ENCODE measurements at places on chromosomes 4 and X.

- no peak for DNase-seq
These were observed 45.7 kb upstream of the SLC2A9 start for GRCh38 chr4:10066670-10067651.

- no peak for DNase-seq
These were observed 90.6 kb downstream of the TLL1 start for GRCh38 chr4:165963621-165964020.

GRCh38 chr4:121551881-121552280 is 144.9 kb downstream of the ANXA5 start:
- DNase-seq, result peak; percentile 7

DNA sequence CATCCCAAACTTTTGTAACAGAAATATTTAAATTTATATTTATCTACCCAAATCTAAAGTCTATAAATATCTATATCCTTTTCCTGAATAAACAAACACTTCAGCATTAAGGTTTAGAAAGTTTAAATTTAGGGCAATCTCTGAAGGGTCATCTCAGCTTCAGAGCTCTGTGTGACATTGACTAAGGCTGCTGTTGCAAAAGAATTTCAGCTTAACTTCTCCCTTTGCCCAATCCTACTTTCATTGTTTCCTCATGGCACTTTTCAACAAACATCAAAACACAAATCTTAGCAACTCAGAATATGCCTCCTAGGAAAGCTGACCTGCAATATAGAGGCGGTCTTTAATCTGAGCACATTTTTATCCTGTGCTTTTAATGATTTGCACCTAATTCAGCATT is 79.7 kb upstream of the BANK1 start:
- DNase-seq, result no peak

GRCh38 chr4:186666252-186666651 is 57.4 kb downstream of the FAT1 start:
- DNase-seq, result peak; percentile 62

DNA sequence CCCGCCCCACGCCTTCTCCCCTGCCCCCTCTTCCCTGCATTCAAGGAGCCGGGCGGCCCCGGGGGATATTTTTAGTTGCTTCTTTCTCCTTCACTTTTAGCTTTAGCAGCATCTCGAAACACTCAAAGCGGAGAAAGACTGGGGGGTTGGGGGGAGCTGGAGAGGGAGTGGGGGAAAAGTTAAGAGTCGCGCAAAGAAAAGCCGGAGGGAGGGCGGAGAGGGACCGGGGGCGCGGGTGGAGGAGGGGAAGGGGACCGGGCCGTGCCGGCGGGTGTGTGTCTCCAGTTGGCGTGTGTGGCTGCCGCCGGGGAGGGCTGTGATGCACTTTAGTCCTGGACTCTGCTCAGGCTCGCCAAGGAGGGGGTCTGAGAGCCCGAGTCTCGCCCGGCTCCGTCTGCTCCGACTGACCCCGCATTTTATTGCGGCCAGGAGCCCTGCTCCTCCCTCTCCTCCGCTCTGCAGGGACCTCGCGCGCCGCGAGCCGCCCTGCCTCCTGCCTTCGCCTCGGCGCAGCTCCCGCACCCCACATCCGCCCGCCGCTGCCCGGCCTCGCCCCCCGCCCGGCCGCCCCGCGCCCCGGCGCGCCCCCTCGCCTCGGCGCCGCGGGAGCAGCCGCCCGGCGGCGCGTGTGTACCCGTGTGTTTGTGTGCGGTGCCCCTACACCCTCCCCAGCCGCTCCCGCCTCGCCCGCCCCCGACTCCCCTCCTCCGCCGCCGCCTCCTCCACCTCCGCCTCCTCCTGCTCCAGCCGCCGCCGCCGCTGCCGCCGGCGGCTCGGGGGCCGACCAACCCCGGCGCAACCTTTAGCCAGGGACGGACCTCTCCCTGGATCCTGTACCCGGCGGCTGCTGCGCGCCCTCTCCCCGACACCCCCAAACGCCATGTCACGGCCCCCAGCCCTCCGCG is 1.4 kb downstream of the ZNF827 start:
- no peak for DNase-seq

GRCh38 chr4:177155454-177155853 is 154.2 kb upstream of the NEIL3 start:
- no peak for DNase-seq

DNA sequence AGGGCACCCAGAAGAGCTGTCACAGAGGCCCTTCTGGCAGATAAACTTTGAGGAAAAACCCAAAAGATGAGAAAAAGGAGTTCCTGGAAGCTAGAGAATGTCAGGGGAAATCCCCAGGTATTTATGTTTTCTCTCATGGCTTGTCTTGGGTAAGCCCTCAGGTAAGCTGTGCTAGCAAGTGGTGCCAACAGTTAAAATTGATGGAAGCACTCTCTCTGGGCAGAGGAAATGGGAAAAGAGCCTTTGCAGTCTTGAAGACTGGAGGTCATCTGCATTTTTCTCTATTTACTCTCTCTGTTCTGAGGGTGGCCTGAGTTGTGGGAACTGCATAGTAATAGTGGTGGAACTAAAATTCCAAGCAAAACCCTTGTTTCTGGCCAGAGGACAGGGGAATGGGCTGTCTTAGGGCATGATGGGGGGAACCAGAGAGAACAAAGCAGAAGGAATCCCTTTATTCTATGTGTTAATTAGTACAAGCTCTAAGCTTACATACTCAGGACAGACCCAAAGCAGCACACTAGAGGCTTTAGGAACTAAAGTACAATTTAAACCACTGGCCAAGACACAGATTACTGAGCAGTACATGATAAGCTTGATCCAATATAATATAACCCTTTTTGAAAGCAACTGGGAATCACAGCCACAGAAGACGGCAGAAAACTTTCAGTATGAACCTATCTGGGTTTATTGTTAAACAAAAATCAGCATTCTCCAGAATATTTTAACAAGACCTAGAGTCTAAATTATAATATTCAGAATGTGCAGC is 53.3 kb upstream of the SLC10A4 start:
- no peak for DNase-seq

- no peak for DNase-seq
These were observed 45.4 kb downstream of the ADRA2C start for GRCh38 chr4:3811621-3812020.

- no peak for DNase-seq
These were observed 12.7 kb downstream of the TSR2 start for GRCh38 chrX:54452920-54453319.

DNA sequence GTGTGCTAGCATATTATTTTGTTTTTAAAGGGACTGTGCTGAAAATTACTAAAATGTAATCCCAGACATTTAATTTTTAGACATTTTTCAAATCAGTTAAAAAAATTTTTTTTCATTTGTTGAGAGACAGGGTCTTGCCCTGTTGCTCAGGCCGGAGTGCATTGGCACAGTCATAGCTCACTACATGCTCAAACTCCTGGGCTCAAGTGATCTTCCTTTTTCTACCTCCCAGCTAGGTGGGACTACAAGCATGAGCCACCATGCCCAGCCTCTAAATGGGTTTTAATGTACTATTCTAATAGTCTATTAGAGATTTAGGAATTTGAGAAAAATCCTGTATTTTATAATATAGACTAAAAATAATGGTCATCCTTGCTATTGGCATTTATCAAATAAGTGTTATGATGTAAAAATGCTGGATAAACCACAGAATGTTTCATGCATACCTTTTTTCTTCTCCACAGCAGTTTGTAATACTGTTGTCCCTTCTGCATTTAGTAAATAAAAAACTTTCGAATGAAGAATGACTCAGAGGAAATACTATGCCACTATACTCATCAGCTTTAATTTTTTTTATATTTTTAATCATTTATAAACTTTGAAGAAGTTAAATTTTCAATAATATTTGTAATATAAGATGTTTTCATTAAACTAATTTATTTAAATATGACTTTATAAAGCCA is 29.9 kb downstream of the CPEB2 start:
- DNase-seq, result no peak

DNA sequence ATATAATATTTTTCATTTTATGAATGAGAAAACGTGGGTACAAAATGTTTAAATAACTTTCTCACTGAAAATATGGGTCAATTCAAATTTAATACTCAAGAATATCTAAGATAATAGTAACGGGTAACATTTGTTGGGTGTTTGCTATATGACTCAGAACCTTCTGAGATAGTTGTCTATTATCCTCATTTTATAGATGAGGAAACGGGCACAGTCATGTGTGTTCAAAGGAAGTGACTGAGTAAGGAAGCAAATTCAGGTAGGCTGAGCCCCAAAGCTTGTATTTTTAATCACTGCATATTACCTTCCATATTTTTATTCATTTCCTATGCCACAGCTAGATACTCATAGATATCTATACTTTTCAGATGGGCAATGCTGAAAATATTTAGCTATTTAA is 12.2 kb upstream of the CAMK2D start:
- DNase-seq, result no peak

DNA sequence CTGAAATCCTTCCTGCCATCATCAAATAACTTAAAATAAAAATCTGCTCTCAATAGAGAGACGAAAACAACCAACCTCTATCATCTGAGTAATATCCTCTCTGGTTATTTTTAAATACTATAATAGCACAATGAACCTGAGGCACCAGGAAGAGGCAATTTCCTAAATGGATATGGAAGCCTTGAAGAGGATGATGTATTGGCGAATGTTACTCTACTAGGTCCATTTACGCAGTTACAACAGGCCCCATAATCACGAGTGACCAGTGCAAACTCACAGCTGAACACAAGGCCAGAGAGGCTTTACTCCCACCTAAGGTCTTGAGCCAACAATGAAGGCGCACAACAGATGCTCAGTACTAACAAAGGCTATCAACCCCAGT is 678.8 kb upstream of the NR3C2 start:
- no peak for DNase-seq

GRCh38 chr4:85952972-85953650 is 406.7 kb downstream of the MAPK10 start:
- DNase-seq, result no peak

- DNase-seq, result no peak
These were observed 18.4 kb upstream of the OGT start for GRCh38 chrX:71514367-71515037.

- DNase-seq, result no peak
These were observed 75.4 kb downstream of the SH3KBP1 start for GRCh38 chrX:19811807-19812604.

DNA sequence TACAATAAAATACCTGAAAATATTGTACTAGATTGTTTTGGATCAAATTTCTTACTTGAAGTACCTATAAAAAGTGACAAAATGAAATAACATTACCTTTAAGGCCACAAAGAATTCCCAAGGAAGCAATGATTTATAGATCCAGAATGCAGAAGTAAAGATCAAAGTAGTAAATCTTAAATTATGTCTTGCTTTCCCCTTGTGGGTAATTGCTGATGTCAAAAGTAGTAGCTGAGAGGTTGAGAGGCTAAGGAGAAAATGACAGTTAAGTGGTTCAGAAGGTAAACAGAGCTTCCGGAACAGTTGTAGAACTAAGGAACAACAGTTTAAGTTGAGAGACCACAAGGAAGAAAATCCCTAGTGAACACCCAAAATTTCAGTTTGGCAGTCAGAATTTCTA is 358.3 kb downstream of the GABRG1 start:
- DNase-seq, result no peak

DNA sequence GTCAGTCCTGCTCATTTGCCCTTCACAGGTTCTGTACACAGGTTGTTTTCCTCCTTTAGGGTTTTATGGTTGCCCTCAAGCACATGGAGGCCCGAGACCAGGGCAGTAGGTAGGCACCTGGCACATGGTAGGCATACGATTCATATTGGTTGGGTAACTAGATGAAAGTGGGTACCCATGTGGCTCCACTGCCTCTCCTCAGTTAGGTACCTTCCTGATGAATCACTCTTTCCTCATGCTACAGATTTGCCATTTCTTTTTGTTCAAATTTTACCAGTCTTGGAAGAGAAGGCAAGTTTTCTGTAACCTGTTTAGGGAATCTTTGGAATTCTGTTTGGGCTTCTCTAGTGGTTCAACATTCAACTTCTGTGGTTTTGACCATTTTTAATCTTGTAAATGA is 121.3 kb downstream of the FHIP1A start:
- DNase-seq, result no peak

DNA sequence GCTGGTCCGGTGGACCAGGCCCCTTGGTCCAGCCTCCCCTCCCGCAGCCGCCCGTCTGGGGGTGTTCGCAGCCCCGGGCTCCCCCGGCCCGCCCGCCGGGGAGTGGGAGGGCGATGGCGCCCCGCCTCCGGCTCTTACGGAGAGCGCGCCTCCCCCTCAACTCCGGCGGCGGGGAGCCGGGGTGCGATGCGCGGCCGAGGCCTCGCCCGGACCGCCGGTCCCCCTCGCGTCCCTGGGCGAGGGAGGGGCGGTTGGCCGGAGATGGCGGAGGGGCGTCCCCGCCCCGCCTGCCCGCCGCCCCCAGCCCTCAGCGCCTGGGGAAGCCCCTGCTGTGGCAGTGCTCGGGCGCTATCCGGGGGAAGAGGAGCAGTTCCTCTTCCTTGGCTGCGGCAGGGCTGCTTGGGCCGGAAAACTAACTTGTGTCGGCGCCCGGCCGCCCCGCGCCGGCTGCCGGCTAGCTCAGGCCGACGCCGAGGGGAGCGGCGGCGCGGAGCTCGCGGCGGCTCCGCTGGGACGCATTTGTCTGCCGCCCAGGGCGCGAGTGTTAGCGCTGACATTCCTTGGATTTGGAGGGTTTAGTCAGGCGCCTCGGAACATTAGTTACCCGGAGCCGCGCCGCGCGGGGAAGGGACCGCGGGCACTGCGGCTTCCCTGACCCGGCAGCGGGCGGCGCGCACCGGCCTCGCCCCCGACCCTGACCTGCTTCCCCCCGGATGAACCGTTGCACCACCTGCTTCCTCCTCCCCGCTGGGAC is 994 bp downstream of the GALNT7 start:
- DNase-seq, result peak; percentile 34

DNA sequence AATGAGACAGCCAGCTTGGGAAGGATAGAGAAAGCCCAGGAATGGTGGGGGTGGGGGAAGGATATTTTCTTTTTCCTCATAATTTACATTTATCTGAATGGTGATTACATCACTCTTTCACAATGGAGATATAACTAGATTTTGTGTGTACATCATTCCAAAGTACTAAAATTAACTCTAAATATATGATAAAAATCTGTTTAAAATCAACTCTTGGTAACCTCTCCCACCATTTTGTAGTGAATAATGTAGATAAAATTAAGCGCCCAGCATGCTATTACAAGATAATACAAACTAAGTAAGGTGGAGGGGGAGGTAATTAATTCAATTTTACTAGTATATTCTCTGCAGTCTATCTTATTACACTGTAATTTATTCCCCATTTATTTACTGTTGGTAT is 78.9 kb downstream of the NCAPG start:
- no peak for DNase-seq

DNA sequence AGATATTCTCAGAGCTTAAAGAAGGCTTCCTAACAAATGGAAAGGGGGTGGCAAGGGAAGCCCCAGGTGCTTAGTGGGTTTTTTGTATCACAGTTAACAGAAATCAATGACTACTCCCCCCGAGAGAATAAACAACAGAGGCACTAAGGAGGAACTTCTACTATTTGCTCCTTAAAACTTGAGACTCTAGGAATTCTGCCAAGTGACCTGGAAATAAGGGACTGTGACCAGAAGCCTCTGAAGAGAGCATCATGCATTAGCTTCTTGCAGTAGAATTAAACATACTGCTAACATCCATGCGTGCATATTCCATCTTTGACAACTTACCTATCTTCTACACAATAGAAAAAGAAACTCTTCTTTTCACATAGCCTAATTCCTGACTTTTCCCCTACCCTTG is 86.8 kb downstream of the CAMK2D start:
- no peak for DNase-seq

- no peak for DNase-seq
These were observed 30.4 kb downstream of the FNIP2 start for GRCh38 chr4:158799013-158799770.

Data from kidney glomerular epithelial cell (primary cell).